ENCODE measurements at places on chromosomes 7 and 10.

- ATAC-seq: peak; percentile 67
These were observed 43.2 kb upstream of the TES start for GRCh38 chr7:116167177-116167576.

DNA sequence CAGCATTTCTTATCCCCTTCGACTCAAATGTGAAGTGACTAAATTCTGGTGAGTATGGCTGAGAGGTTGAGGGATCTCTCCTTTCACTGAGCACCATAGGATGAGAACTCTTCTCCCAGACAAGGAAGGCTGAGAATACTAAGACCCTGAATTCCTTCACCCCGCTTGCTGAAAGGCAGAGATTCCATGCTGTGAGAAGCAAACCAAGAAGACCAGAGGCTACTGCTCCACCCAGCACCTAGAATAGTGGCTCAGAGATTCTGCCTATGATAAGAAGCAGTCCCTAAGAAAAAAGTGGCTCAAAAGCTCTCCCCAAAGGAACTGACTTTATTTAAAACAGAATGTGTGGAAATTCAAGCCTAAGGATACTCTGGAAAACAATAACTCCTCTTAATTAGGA is 26.7 kb upstream of the WNT2 start:
- ATAC-seq: no peak

DNA sequence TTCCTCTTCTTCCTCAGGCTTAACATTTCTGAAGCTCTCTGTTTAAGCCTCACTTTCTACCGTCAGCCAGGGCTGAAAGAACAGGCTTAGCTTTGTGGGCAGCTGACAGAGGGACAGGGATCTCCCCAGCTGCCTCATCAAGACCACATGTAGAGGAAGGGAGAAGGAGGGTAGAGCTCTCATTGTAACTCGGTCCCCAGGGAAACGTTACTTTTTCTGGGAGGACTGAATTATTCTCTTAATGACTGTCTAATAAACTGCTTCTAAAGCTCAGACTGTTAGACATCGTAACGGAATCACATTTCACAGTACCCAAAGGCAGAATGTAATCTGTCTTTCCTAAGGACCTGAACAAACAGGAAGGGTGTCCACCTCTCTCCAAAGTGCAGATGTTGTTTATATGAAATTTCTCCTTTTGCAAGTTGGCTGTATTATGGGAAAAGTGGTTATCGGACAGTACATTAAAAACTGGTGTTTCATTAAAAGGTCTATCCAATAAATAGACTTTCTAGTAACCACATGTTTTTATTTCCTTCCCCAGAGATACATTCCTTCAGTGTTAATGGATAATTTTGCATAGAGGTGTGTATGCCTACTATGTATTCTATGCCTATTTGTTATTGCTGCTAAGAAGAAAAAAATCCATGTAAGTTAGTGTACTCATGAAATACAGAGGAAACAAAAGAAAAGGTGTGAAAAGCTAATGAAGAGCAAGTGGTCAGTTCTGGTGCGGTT is 144.2 kb downstream of the CTTNBP2 start:
- no peak for ATAC-seq

GRCh38 chr7:154767142-154767541 is 235.8 kb downstream of the PAXIP1 start:
- no peak for ATAC-seq

DNA sequence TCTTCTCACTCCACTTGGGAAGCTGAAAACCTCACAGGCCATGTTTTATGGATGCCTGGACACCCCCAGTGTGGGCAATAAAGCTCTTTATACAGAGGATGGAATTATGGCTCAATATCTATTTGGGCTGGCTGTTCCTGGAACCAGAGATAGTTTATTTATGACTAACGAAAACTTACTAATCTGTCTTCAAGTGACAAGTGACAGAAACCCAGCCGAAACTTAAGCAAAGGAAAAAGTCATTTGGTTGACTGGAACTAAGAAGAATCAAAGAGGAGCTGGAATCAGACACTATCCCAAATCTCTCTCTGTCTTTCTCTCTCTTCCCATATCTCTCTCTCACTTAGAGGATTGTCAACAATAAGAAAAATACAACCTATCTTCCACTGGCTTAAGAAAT is 78.3 kb upstream of the CDK6 start:
- no peak for ATAC-seq

DNA sequence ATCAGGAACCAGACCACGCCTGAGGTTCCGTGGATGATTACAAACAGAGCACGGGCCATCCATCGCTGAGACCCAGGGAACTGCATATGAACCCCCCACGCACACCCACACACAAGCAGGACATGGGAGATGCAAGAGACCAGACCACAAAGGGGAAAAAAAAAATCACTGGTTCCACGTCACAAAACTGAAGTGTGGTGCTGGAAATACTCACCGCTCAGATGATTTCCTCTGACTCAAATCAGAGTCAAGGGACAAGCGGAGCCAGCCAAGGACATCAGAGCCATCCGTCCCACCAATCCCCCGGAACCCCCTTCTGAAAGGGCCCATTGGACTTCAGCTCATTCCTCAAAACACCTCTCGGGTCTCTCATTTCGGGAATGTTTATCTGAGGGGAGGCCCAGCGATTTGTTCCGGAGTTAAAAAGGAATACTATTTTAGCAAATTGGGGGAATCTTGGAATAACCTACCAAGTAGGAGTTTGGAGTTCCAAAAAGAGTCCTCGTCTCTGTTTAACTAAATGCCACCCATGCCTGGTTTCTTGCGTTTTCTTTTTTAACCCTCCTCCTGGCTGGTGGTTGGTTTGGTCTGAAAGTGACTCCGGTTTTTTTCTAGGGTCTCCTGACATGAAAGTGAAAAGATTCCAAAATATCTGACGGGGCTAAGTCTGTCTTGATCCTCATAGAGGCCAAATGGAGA is 15.0 kb downstream of the SNX8 start:
- peak; percentile 90 for ATAC-seq

DNA sequence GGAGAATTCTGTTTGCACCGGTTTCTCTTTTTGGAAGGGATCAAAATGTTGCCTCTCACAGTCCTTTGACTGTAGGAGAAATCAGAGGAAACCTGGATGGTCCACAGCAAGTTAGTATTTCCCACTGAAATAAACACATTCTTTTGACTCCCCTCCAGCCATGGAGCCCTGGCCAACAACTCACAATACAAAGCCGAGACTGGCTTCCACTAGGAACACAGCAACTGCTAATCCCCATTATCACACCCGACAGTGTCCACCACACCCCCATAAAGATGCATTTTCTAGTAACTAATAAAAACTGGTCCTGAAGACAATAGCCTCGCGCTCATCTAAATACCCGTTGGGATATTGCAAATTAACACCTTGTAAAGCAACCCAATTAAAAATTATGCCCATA is 798 bp upstream of the MACROH2A2 start:
- ATAC-seq: no peak

DNA sequence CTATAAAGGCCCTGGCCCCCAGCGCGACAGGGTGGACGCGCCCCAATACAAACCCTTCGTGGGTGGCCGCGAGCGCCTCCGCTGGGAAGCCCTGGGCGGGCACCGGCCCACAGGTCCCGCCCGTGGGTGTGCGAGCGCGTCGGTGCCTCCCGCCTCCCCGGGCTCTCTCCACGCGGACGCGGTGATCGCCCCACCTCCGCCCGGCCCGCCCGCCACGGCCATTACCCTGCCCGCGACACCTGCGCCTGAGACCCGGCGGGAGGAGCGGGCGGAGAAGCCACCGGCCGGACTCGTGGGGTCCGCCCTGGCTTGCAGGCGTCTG is 81.2 kb downstream of the PAX2 start:
- no peak for ATAC-seq
